ENCODE measurements at places on chromosomes 1 and 21.

GRCh38 chr1:213375002-213375401 is 324.0 kb downstream of the RPS6KC1 start:
- no peak for DNase-seq

- DNase-seq, result no peak
Observed at GRCh38 chr1:241957692-241958494, at the start of gene BECN2. Gene BECN2, plus strand, starts transcription at chr1:241957767. Its CDS starts 0 bp downstream, at chr1:241957767.

DNA sequence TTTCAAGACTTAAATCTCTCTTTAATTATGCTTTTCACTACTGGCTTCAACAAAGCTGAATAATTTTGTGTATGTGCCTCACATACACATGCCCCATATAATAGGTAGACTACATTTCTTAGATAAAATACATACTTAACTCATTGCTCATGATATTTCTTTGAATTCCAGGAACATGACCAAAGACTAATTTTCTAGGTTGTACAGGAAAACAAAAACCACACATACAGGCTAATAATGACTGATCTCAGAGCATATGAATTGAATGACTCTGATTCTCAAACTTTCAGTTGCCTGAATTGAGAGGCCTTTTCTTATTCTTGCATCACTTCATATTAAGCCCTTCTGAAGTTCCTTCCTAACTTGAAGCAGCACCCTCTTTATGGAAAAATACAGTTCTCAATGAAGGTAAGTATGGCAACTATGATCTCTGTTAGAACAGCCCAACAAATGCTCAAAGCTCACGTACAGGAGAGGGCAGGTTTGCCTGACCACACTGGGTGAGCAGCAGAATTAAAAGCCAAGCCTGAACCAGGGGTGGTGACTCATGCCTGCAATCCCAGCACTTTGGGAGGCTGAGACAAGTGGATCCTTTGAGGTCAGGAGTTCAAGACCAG is 22.6 kb upstream of the UAP1 start:
- DNase-seq, result no peak

- DNase-seq, result no peak
Observed at GRCh38 chr1:85339089-85339488, 62.7 kb upstream of the BCL10 start.

- DNase-seq, result no peak
Observed at GRCh38 chr1:111648806-111649205, 29.2 kb downstream of the RAP1A start.

DNA sequence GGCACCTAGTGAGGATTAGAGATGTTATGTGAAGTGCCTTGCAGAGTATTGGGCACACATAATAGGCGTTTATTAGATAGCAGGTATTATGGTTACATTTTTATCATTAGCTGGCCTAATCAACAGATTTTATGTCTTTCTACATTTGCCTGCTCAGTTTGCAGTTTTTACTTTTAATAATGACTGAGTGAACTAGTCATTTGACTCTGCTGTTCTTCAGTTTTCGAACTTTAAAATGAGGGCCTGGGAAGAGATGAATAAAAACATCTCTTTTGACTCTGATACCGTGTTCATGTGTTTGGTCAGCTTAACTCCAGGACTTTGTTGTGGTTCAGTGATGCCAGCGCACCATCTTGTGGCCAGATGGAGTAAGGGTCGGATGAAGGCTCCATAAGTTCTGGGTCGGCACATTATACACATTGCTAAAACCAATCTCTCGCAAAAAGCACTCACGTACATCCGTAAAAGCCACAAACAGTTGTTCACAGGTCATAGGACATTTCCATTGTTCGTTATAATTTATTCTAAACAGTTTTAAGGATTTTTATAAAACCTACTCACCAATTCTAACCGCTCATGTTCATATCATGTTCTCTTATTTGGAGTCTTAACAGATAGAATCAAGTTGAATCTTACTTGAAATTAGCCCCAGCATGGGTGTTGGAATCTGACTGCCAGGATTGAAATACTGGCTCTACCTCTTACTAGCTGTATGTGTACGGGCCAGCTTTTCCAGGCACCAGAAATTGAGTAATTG is 78.4 kb upstream of the GPR88 start:
- DNase-seq, result peak; percentile 74

GRCh38 chr21:19640964-19641363 is 1237.4 kb upstream of the TMPRSS15 start:
- no peak for DNase-seq

DNA sequence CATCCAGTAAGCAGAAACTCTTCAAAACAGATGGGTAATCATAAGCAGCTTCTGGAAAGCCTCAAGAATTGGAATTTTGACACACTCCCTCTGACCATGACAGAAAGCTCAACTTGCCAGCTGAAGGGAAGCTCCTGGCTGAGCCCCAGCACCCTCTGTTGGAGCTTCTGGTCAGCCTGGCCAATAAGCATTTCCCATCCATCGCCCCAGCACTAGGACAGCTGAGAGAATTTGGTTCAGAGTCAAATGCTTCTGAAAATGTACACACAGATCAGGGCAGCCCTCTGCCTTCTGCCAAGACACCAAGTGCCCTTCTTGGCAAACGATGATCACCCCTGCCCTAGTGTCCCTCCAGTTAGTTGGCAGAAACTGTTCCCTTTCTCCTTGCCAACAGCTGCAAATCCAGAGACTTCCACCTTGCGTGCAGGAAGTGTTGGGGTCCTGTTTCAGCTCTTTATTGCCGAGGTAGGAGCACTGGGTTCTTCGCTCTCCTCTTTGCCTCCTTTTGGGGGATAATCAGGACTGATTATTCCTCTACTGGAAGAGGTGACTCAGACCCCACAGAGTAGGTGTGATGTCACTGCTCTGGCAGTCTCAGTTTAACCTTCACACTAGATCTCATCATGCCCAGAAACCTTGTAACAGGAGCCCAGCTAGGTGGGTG is 11.9 kb downstream of the PIGV start:
- DNase-seq, result peak; percentile 98

DNA sequence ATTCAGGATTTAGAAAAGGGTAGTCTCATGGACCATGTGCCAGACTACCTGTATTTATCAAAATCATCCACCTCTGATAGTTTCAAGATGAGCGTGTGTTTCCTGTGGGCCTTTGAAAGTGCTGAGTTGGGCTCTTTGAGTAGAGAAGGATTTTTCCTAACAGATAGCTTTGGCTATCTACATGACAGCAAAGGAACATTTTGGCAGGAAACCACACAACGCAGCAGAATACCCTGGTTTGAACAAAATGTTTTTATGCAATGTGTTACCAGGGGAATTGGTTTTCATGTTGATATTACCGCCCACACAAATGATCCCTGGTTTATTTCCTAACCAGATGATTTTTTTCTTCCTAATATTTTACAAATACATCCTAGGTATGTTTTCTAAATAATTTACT is 431.4 kb downstream of the NEGR1 start:
- peak; percentile 70 for DNase-seq

DNA sequence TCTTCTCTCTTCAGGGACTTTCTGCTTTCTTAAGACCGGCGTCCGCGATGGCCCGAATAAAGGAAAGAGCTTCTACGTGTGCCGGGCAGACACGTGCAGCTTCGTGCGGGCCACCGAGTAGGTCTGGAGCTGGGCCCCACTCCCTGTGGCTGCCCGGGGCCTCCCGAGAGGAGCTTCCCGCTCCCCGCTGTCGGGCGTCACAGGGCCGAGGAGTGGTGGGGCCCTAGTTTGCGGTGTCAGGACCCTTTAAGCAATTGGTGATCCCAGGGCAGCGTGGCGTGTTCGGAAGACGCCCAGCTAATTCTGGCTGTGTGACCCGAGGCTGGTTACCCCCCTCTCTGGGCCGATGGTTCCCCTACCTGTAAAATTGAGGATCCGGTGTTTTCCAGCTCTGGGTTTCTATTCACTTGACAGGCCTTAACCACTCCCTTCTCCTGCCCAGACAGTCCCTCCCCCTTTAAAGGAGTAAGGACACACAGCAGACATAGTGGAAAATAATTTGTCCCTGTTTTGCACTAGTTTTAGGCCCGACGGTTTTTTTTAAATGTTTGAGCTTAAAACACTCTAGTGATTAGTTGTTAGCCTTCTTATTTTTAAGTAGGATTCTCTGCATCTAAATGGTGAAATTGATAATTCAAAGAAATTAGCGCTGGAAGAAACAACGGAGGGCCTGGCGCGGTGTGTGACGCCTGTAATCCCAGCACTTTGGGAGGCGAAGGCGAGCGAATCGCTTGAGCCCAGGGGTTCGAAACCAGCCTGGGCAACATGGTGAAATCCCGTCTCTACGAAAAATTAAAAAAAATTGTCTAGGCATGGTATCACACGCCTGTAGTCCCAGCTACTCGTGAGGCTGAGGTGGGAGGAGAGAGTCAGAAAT is 553 bp downstream of the TTF2 start:
- DNase-seq, result peak; percentile 51

GRCh38 chr1:23097316-23097715 is 71.3 kb downstream of the LUZP1 start:
- no peak for DNase-seq

DNA sequence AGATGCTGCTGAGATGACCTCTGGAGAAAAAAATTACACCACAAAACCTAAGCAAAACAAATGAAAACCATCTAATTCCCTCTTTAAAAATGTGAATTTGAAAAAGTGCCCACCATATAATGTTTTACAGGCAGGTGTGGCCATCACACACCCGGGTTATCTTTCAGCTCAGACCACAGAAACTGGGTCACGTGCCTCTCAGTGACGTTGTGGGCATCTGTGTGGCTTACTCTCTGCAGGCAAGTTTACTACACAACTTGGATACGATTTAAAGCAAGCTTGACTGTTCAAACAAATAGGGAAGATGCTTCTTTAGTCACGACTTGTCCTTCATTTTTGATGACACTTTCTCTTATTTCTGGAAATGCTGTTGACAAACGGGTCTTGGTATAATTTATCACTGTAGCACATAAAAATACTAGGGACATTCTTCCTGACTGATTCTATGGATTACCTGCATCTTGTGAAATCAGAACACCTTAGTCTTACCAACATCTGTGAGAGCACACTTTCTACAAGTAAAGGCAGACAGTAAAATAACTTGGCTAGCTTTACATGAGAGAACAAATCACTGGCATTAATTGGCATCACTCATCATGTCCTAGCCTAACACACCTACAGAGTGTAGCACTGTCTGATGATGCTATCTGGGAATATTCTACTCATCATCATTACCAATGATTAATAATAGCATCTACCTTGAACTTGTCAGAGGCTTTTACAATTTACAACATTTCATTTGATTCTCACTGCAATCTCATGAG is 89.3 kb upstream of the EDEM3 start:
- no peak for DNase-seq

- DNase-seq, result no peak
Observed at GRCh38 chr1:245894843-245895242, 612.2 kb downstream of the SMYD3 start.
